ENCODE measurements at places on chromosomes 12 and 14.

- DNase-seq = no peak
Measured at GRCh38 chr12:111074559-111074958, 154.2 kb upstream of the MYL2 start.

DNA sequence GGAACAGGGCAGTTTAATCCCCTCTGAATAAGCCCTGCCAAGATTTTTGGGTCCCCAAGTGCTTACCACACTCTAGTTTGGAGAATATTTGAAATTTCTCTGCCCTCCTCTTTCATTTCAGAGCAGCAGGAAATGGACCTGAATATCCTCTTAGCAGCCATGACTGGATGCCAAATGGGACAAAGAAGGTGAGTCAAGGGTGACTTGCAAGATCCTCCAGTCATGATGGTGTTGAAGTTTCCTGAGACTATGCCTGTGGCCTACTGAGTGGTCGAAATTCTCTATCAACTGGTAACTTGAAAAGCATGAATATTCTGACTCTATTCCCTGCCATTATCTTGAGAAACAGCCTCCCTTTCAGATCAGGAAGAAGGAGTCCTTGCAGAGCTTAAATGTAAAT lies 1674.7 kb upstream of the SEL1L start:
- no peak for DNase-seq

DNA sequence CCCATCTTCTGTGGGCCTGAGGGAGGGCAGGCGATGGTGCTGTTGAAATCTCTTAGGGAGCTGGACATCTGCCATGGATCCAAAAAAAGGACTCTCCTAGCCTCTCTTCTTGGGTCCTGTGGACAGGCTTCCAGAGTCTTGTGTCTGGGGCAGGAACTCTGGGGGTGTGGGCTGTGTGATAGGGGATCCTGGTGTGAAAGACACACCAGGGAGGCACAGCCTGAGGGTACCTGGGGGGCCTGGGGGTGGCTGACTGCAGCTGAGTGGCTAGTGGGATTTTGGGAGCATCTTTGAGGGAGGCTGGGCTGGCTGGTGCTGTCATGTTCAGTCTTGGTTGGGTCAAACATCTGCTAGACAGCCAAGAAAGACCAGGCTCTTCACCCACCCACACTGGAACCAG lies 1.8 kb upstream of the KRT83 start:
- no peak for DNase-seq

GRCh38 chr12:82973592-82973991 lies 286.9 kb downstream of the TMTC2 start:
- DNase-seq = no peak

- DNase-seq = peak; percentile 79
Measured at GRCh38 chr12:14884458-14884878, 1.2 kb downstream of the MGP start.

GRCh38 chr12:47802312-47802711 lies 17.4 kb downstream of the HDAC7 start:
- peak; percentile 40 for DNase-seq

GRCh38 chr14:104142136-104142945 lies 4.0 kb downstream of the KIF26A start:
- DNase-seq = no peak

- no peak for DNase-seq
Measured at GRCh38 chr12:85005615-85006014, 30.5 kb downstream of the TSPAN19 start.

- DNase-seq = no peak
Measured at GRCh38 chr12:131610181-131610580, 100.7 kb upstream of the SFSWAP start.

Data from lower lobe of right lung (tissue), 2 donors.